ENCODE measurements at places on chromosomes 2 and 18.

- no peak for DNase-seq
These were observed 35.5 kb downstream of the TBC1D8 start for GRCh38 chr2:101115664-101116063.

GRCh38 chr2:88095022-88095421, 27.4 kb downstream of the SMYD1 start:
- no peak for DNase-seq

GRCh38 chr2:215843579-215843978, 169.8 kb downstream of the MREG start:
- DNase-seq = peak; percentile 91

DNA sequence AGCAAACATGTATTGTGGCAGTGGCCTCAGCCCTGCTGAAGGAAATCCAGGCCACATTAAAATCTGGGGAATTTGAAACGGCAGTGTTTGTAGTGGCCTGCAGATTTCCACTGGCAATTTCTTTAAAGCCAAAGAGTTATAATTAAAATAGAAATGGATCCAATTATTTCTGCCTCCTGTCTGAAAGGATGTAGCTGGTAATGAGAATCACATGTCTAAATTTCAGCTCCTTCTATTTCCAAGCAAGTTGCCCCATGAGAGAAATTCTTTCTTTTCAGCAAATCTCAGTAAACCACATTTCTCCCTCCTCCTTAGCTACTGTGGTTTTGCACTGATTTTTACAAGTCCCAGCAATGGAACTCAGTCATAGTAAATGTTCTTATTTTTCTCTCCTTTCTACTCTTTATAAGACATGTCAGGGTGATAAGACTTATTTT, 55.4 kb upstream of the ZNF396 start:
- peak; percentile 83 for DNase-seq

DNA sequence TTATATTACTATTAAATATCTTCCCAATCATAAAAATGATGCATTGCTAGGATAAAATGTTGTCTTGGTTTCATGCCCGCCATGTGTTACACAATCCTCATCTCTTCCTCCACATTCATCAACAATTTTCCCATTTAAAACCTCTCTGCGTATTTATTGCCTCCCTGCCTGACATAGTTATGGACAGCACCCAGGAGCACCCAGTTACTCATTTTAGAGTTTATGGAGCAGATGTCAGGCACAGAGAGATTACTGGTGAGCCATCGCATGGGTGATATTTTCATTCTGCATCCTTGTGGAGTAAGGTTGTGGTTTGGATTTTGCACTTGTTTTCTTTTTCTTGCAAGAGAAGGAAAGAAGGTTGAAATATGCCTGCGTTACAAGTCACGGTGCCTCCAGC, 116.7 kb upstream of the NPAS2 start:
- DNase-seq = peak; percentile 43

DNA sequence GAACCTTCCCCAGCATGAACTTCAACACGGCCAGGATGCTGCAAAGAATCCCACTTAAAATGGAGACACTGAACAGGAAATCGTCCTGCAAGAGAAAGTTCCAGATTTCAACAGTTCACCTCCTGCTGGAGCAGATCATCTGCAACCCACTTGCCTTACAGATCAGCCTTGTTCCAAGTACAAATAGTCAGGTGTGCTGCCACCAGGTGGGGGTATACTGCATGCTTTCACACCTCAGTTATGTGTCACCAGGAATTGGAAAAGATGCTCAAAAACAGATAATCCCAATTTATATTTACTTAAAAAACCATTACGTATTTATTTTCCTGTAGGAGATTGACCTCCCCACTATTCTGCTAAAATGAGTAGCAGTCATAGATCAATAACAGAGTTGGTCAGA, 212.3 kb downstream of the MGAT5 start:
- no peak for DNase-seq

GRCh38 chr2:150125708-150126107, 361.8 kb downstream of the RND3 start:
- peak; percentile 90 for DNase-seq

- peak; percentile 79 for DNase-seq
These were observed 20.3 kb upstream of the RBBP8 start for GRCh38 chr18:22912835-22913234.

DNA sequence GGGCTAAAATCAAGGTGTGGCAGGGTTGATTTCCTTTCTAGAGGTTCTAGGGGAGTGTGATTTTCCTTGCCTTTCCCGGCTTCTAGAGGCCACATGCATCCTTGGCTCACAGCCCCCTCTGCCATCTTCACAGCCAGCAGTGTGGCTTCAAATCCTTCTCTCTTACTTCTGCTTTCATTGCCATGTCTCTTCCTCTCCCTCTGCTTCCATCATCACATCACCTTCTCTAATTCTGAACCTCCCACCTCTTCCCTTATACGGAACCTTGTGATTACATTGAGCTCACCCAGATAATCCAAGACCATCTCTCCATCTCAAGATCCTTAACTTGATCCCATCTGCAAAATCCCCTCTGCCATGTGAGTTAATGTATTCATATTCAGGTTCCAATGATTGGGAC, 56.2 kb upstream of the RMDN2 start:
- DNase-seq = no peak

GRCh38 chr2:223270548-223270947, 218.6 kb downstream of the KCNE4 start:
- no peak for DNase-seq

- peak; percentile 81 for DNase-seq
These were observed 224.4 kb upstream of the APCDD1 start for GRCh38 chr18:10230072-10230471.

GRCh38 chr2:42791606-42792005, 777 bp downstream of the HAAO start:
- DNase-seq = no peak

GRCh38 chr2:229279516-229279915, 8.4 kb upstream of the PID1 start:
- no peak for DNase-seq

- DNase-seq = peak; percentile 9
These were observed 21.0 kb downstream of the SNORC start for GRCh38 chr2:232890896-232891601.

DNA sequence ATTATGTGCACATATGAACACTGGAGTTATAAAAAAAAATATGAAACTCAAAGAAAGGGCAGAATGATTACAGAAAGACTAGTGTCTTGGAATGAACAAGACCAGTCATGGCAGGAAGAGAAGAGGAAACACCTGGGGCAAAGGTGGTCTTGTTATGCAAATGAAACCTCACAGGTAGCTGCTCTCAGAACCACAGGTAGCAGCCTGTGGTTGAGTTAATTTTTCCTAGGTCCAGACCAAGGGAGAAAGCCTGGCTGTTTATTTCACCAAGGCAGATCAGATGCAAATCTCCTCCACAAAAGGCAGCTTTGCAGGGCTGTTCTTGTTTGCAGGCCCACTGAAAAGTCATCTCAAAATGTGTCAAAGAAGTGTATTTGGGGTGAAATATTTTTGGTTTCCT, 785.8 kb downstream of the RNF144A start:
- DNase-seq = no peak

DNA sequence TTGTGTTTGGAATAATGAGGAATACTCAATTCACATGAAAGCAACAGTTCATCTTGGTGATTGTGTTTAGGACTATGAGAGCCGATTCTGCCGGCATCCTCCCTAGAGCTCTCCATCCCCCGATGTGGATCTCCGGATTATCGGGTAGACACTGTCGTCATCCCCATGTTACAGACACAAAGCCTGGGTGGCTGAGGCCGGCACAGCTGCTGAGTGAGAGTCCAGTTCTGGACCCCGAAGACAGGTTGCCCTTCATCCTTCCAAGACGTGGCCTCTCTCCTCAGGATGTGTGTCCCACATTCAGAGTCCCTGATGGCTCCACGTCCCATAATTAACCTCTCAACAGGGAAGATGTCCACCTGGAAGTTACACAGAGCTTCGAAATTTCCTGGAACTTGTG, 129.3 kb downstream of the HDAC4 start:
- DNase-seq = no peak

GRCh38 chr2:26144031-26144430, 28.9 kb upstream of the GAREM2 start:
- DNase-seq = no peak

DNA sequence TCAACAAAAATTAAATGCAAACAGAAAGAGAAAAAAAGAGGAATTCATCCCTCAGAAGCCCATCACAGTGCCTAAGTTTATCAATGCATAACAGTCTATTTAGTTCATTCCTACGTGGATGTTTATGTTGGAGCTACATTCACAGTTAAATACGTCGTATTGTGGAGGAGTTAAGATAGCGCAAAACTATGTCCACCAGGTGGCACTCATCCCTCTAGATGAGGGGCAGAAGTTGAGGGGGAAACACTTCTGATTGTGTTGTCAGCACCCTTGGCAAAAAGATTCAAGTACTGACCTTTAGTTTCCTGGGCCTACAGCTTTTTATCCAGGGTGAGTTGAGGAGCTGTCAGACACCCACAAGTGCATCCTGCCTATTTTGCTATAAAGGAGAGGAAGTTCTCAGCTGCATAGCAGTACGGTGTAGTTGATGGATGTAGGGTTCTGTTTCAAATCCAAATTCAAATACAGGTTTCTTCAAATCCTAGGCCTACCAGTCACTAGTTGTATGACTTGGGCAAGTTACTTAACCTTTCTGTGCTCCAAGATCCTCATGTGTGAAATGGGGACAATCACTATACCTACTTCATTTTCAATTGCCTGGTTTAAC, 26.8 kb upstream of the MYO1B start:
- peak; percentile 85 for DNase-seq

GRCh38 chr2:168194784-168195522, 52.4 kb downstream of the STK39 start:
- peak; percentile 51 for DNase-seq

- DNase-seq = no peak
These were observed 686 bp downstream of the HNMT start for GRCh38 chr2:137964859-137965459.

DNA sequence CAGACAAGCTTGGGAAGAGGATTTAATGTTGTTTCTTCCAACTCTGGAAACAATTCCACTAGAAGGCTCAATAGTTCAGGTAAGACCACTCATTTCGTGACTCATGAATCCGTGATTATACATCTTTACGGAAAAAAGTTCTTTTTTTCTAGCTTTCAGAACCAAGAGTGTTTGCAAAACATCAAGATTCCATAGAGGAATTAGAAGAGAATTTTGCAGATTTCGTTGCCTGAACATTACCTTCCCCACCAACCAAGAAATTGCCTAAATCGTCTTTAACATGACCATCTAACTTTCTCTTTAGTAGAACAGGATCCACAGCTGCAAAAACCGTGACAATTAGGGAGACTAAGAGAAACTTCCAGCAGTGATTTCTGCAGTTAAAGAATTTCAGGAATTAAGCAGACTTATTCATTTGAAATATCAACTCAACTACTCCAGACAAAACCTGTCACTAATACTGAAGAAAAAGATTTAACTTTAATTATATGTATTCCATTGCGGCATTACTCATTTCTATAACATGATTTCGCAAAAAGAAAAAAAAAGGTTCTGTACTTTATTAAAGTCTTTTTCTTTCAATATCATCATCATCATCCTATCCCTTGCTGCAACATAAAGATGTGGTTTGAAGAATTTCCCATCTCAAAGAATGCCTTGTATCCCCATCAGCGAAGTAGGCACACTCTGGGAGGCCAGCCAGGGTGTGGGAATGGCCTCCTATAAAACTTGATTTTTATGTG, 1.9 kb upstream of the NAB1 start:
- peak; percentile 86 for DNase-seq

DNA sequence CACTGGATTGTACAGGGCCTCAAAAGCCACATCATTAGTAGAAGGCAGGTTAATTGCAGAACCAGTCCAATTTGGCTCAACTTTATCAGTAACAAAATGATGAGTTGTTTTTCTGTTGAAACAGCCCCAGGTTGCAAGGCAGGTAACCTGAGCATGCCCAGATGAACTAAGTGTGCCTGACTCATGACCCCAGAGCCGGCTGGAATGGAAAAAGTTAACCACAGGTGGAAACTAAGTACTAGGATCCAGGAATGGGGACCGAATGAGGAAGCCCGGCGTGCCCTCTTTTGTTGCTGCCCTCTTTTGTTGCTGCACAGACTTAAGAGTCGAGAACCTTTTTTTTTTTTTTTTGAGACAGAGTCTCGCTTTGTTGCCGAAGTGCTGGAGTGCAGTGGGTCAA, 79.5 kb upstream of the YWHAQ start:
- DNase-seq = no peak

DNA sequence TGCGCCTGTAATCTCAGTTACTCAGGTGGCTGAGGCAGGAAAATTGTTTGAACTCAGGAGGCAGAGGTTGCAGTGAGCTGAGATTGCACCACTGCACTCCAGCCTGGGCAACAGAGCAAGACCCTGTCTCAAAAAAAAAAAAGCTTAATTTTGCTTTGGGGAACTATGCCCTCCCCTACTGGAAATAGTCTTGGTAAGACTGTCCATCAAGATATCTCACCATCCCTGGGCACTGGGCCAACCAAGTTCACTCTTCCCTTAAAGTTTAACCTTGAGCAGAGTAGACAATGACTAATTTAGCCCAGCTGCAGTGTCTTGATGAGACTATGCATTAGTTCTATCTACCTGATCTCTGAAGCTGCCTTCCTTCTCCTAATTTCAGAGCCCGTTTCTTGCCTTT, 44.7 kb downstream of the ASXL2 start:
- DNase-seq = peak; percentile 21

- DNase-seq = no peak
These were observed 185.4 kb upstream of the DLGAP1 start for GRCh38 chr18:4640349-4641012.

DNA sequence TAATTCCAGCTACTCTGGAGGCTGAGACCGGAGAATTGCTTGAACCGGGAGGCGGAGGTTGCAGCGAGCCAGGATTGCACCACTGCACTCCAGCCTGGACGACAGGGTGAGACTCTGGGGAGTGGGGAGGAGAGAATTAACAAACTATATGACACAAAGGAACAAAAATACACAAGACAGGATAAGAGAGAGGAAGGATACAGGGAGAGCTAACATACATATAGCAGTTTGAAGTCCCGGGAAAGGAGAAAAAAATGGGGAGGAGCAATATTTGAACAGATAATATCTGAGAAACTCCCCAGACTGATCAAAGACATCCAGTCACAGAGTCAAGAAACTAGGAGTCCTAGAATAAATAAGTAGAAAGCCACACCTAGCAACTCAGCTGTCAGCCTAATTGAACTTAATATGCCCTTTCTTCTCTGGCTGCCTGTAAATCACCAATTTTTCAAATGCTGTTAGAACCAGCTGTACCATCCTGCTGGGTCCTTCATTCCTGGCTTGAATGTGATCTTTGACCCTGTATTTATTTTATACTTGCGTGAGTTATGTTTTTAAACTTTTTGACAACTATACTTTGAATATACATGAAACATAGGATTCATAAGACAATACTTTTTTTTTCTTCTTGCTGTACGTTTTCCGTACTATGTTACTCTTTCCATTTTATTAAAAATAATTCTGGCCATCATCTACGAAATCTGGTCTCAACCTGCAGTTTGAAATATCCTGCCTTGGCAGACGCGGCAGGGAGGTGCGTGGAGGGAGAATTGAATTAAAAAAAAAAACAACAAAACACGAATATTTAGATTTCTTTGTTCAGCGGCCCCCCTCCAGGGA, 876 bp upstream of the CYP27A1 start:
- no peak for DNase-seq

Data from fibroblast of upper back skin (primary cell).